ENCODE measurements at places on chromosomes 7 and 10.
A peak's percentile ranks its signal among the peaks of the same experiment; 100 is the strongest.

GRCh38 chr10:132638130-132638515 lies 100.5 kb downstream of the INPP5A start:
- DNase-seq: no peak

GRCh38 chr10:1213252-1214070 lies 157.3 kb downstream of the WDR37 start:
- DNase-seq: no peak

- no peak for DNase-seq
These were observed 56.4 kb upstream of the GNAI1 start for GRCh38 chr7:80078159-80078731.

DNA sequence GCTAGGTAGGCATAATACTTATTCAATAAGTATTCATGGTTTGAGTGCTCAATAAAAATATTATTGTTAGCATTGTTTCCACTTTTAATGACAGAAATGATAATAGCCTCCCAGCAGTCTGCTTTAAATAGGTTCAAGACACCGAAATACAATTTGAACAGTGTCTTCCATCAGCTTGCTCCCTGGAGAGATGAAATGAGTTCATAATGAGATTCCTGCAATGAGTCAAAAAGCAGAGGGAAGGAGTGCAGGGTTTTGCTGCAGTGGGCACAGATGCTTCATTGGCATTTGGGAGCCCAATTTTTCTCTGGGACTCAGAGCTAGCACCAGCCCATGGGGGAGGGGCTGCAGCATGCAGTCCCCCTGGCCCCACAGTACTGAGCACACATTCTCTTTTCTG lies 32.6 kb upstream of the CHCHD3 start:
- DNase-seq: no peak

DNA sequence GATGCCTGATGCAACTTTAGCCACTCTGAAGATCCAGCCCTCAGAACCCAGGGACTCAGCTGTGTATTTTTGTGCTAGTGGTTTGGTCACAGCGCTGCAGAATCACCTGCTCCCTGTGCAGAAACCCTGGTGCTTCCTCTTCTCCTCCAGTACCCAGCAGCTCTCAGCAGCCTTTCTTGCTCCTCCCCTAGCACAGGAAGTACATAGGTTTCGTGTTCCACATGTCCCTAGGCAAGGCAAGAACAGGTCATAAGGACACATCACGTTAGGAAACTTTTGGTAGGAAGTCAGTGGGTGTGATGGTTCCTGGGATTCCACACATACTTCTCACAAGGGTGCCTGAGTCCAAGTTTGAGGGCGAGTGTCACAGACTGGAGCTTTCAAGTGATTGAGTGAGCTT lies 167.9 kb upstream of the PRSS1 start:
- no peak for DNase-seq

- no peak for DNase-seq
These were observed 8.8 kb downstream of the ADAM8 start for GRCh38 chr10:133267829-133268228.

DNA sequence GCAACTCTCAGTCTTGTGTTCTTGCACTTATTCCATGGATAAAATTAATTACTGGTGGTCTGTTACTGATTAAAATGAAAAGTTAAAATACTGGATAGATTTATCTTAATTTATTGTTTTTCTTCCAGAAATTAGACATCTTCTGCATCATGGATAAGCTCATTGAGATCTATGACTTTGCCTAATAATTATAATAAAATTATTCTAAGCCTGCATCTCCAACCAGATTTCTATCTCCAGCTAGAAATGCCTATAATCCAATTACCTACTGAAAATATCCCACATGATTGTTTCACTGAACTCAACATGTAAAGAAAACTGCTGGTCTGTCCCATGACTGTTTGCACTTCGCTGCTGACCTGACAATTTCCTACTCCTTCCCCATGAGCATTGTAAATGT lies 88.3 kb upstream of the ACBD5 start:
- DNase-seq: no peak

GRCh38 chr7:81884817-81885216 lies 115.0 kb upstream of the HGF start:
- no peak for DNase-seq

GRCh38 chr7:18053941-18054340 lies 26.3 kb upstream of the PRPS1L1 start:
- DNase-seq: no peak

DNA sequence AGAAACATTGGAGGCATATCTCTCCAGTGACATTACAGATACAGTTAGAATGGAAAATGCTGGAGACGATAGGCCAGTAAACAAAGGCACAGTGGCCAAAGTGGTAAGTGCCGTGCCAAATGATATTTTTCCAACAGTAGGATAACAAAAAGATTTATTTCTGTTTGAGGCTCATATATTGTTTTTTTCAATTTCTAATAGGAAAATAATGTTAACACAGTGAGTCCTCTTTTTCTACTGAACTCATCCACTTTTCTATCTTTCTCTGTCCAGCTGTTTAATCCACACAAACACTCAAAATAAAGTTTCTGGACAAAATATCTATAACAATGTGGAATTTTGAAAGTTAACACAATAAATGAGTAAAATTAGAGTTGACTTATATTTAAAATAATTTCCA lies 201.3 kb downstream of the SEMA3E start:
- no peak for DNase-seq

DNA sequence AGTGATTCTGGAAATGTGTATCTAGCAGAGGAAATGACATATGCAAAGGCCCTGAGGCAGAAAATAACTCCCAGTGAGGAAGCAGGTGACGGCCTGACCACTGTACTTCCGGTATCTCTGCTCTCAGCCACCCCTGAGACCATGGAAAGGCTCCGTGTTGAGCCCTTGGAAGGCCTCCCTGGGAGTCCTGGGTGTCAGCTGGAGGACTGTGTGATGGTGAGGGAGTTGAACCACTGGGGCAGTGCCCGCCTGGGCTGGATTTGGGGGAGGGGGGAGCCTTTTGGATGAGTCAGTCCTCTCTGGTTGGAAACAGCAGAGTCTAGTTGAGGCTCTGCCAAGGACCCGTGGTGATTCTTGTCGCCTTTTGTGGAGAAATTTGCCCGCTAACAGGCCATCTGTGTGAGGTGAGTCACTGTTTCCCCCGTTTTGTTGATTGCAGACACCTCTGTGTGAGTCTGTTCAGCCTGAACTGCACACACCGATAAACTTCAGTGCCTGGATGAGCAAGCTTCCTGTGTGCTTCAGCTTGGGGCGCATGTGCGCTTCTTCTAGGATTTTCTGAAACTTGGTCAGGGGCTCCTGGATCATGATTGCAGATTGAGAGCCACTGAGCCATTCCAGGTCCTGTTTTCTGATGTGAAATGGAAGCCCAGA lies 98.6 kb downstream of the GRK5 start:
- peak; percentile 15 for DNase-seq

DNA sequence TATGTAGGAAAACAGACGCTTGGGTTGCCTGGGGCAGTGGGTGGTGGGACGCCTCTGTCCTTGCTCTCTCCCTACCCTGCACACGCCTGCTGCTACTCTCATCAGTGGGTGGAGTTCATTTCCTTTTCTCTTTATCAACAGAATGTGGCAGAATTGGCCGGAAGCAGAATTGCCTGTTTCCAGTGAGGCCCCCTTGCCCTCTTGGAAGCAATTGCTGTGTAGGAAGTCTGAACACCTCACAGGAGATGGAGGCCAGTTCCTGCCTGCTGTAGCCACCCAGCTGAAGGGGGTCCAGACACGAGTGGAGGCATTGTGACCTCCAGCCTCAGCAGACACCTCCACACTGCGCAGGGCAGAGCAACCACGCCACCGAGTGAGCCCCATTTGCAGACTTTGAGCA lies 331.6 kb upstream of the ZNF32 start:
- peak; percentile 7 for DNase-seq

GRCh38 chr7:50676079-50676478 lies 106.6 kb downstream of the GRB10 start:
- DNase-seq: no peak

GRCh38 chr10:112498806-112499205 lies 51.8 kb downstream of the VTI1A start:
- no peak for DNase-seq

DNA sequence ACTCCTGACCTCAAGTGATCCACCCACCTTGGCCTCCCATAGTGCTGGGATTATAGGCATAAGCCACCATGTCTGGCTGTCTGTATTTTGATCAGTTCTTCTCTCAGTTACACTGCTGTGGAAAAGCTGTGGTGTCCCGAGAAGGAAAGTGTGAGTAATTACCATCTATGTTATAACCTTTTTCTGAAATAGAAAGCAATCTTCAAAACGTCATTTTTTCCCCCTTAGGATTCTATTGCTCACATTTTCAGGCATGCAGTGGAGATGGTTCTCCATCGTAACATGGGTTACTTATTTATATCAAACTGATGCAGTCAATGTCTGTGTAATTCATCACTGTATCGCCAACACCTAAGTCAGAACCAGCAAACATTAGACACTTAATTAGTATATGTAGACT lies 103.5 kb upstream of the FAM3C start:
- DNase-seq: no peak

DNA sequence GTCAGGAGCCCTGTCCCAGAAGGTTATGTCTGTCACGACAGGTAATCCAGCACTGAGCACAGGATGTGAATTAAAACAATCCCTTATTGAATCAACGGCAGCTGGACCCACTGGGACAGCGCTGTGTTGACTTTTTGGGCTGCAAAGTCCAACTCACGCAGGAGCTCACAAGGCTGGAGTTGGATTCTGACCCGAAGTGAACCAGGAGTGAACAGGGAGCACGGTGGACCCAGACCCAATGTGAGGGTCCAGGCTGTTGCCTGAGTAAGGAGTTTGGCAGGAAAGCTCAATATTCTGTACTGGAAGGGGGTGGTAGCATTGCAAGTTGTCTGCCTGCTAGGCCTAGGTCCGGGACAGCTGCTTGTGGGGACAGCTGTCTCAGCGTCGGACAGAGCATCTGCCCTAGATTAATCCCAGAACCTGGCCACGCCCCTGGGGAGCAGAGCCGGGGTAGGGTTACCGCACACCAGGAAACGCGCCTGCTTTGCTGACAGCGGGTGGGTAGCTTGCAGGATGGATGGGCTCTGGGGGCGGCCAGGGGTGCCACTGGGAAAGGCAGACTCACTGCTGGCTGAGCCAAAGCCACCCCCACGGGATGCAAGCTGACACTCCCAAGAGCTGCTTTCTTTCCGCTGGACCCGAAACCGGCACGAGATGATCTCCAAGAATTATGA lies 24.0 kb downstream of the COL26A1 start:
- no peak for DNase-seq

- no peak for DNase-seq
These were observed 21.5 kb upstream of the RUFY2 start for GRCh38 chr10:68428396-68429104.

DNA sequence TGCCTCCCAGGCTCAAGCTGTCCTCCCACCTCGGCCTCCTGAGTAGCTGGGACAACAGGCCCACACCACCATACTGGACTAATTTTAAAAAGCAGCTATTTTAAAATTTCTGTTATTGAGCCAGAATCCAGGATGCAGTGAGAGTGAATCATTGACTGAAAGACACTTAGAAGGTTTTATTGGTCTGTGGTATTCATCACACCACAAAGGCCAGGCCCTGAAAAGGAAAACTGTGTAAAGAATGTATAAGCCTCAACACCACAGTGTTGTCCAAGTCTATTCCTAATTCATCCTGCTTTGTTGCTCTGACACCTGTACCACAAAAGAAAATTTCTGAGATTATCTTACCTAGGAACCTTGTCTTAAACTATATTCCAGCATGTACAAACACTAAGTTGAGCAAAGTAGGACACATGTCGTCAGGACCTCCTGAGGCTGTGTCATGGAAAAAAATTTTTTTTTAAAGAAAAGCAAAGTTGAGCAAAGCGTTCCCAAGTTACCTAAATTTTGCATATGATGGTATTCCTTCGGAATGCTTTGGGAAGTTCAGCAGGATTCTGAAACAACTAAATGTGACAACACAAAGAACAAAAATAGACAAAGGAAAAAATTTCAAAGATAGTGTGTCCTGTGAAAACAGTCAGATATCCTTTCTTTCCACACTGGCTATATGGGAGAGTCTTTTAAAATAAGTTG lies 129.6 kb upstream of the MKLN1 start:
- no peak for DNase-seq

DNA sequence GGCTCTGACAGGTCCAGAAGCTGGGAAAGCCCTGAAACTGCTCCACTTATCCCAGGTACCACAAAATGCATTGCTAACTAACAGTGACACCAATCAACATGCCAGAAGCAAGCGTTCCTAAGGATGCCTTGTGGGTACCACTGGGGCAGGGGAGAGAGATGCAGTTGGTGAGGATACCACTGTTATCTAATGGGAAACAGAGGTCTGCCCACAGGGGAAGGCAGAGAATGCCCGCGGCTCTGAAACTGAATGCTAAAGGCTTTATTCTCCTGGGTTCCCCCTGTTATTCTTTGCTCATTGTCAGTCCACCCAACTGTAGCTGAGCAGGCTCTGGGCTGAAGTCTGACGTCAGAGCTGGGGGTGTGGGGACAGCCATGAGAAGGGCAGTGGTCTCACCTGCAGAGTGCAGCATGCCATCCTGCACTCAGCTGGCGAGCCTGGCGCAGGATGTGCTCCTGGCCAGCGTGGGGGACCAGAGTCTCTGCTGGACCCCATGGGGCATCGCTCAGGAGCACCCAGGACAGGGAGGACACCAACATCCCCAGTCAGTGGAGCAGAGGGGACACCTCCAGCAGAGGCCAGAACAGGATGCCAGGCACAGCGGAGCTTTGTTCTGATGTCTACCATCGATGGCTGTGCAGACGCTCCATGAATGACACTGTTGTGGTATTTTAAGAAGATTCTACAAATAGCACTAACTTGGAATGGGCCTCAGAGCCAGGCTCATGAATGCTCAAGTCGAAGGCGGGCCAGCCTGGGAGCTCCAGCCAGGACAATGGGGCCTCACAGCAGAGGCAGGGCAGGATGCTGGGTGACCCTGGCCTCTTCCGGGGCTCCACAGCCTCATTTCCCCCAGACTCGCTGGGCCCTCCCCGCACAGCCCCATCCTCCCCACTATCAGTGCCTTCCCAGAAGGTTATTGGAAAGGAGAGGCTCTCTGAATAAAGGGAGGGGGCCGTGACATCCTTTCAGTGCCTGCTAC lies 95.8 kb downstream of the ARHGAP22 start:
- DNase-seq: no peak

DNA sequence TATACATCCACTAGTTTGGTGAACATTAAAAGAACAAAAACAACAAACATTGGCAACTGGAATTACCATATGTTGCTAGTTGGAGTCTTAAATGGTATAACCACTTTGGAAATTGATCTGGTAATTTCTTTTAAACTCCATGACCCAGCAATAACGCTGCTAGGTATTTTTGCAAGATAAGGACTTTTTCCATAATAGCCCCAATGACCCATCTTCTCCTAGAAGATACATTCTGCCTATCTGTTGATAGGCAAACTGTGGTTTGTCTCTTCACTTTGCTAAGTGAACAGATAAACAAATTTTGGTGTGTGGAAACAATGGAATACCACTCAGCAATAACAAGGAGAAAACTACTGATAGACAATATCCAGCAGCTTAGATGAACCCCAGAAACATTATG lies 30.6 kb upstream of the MTURN start:
- DNase-seq: no peak

DNA sequence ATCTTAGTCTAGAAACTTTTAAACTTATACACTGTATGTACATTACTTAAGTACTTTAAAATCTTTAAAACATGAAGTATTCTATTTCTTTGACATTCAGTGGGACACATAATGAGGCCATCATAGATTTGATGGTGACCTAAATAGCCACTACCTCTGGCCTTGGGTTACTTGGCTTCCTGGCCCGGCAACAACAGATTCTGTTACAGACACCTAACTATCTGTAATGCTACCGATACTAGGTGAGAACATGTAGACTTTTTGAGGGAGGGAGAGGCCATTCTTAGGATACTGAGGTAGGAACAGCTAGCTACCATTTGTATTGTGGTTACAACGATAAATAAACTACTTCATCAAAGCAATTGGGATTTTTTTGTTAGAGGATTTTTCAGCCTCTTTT lies 154.7 kb upstream of the KAT6B start:
- no peak for DNase-seq

Measured in hematopoietic multipotent progenitor cell treated with erythropoietin and hydrocortisone succinate and interleukin-3 and kit ligand, for 15 days (in vitro differentiated cells).